ENCODE measurements at places on chromosomes 7 and 10.

DNA sequence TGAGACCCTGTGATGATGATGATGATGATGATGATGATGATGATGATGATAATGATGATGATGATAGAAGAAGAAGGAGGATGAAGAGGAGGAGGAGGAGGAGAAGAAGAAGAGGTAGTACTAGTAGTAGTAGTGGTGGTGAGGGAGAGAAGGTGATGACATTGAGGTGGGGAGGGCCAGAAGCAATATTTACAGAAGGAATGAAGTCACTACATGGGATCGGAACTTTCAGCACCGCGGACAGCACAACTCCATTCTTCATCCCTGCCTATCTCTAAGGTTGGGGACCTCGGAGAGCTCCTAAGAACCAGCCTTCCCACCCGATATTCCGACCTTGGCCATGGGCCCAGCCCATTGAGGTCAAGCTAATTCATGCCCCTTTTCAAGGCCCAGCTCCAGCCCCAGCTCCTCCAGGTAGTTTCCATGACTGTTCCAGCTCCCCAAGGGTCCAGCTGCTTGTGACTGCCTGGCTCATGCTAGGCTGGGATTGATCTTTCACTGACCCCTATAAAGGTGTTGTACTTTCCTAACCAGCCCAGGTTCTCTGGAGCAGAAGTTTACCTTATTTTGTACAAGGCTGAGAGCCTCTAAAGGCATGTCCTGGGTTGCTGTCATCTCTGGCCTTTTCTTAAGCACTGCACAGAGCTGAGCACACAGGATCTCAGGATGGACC lies 10.3 kb downstream of the CRHR2 start:
- no peak for DNase-seq

DNA sequence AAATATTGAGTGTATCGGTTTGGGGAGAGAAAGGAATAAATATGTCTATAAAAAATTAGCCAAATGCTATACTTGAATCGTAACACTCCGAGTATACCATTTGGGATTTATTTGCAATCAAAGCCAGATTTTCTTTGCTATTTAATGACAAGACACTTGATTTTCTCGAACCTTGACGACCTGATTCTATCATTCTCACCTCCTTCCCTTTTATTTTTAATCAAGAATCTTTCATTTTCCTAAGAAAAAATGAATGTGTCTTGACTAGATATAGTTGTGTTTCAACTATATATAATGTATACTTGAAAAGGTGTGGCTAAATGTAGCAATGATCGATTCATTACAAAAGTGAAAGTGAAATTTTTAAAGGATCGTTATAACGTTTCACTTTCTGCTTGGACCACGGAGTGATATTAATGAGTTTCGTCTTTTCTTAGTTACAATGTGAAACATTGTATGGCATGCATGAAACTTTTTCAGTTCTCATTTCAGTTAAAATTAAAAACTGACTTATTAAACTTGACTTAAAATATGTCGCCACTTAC lies 562 bp downstream of the NUB1 start:
- no peak for DNase-seq

GRCh38 chr10:120477743-120478141 lies 20.7 kb downstream of the PLPP4 start:
- no peak for DNase-seq

DNA sequence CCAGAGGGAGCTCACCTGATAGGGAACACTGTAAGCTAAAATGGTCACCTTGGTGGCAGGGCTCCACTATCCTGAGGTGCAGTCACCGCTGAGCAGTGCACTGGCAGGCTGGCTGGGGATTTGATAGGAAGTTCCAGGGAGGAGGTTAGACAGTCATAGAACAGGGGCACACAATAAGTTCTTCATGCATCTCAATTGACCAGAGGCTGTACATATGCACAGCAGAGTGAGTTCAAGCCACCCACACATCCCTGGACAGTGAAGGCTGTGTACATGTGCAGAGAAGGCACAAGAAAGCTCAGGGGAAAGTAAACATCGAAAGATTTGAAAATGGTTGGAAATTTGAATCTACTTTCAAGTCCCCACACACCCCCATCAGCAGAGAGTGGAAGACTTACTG lies 13.9 kb downstream of the PRTFDC1 start:
- no peak for DNase-seq

DNA sequence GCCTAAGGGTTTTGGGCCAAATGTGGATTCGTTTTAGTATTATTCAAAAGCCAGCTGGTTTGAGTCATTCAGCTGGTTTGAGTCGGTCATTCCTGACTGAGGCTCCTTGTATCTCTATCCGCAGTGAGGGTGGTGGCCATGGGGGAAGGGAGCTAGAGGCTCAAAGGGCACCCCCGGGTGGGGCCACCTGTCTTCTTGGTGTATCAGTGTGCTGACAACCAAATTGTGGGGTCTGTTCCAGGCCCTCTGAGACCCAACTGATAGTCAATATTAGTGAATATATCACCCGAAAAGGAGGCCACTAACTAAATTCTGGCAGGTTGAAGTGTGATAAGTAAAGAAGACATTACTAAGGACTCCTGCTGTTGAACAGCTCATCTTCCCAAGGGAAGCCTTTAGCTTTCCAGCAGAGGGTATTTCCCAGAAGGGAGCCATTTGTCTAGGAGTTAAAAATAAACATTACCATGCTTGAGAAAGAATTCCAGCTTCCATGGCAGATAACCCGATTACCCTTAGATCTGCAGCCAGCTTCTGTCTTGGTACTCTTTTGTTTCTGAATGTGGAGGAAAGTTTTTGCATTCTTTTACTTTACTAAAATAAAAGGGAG lies 29.9 kb upstream of the DDX50 start:
- peak; percentile 51 for DNase-seq

GRCh38 chr10:73228247-73228646 lies 18.8 kb downstream of the DNAJC9 start:
- no peak for DNase-seq

DNA sequence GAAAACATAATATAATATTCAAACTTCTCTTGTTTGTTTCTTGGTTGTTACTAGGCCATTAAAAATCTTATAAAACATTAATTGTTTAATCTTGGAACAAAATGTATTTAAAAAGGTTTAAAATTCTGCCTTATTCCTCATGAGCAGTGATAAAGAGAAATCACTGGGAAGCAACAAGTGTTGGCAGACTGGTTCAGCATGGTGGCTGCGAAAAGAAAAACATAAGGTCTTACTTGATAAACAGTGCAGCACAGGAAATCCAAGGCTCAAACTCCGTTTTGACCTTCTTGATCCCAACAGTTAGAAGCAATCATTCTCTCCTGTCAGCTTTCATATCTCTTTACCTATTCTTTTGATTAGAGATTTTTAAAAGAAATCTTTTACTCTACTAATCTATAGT lies 530.8 kb downstream of the CNTNAP2 start:
- no peak for DNase-seq

DNA sequence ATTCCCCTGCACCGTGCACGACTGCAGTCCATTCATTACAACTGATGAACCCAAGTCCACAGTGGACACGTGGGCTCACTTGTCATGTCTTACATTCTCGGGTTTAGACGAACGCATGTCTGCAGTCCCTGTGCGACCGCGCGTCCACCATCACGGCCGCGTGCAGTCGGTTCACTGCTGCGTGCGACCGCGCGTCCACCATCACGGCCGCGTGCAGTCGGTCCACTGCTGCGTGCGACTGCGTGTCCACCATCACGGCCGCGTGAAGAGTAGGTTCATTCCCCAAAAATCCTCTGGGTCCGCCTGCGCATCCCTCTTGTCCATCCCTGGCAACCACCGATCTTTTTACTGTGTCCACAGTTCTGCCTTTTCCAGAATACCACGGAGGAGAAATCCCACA lies 100.5 kb downstream of the MAD1L1 start:
- DNase-seq: no peak

DNA sequence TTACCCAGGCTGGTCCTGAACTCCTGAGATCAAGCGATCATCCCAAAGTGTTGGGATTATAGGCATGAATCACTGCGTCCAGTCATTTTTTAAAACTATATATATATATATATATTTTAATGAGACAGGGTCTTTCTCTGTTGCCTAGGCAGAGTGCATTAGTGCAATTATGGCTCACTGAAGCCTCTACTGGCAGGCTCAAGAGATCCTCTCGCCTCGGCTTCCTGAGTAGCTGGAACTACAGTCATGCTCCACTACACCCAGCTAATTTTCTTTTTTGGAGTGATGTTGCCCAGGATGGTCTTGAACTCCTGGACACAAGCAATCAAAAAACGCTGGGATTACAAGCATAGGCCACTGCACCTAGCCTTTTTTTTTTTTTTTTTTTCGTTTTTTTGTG lies 55.3 kb upstream of the KAT6B start:
- DNase-seq: no peak

DNA sequence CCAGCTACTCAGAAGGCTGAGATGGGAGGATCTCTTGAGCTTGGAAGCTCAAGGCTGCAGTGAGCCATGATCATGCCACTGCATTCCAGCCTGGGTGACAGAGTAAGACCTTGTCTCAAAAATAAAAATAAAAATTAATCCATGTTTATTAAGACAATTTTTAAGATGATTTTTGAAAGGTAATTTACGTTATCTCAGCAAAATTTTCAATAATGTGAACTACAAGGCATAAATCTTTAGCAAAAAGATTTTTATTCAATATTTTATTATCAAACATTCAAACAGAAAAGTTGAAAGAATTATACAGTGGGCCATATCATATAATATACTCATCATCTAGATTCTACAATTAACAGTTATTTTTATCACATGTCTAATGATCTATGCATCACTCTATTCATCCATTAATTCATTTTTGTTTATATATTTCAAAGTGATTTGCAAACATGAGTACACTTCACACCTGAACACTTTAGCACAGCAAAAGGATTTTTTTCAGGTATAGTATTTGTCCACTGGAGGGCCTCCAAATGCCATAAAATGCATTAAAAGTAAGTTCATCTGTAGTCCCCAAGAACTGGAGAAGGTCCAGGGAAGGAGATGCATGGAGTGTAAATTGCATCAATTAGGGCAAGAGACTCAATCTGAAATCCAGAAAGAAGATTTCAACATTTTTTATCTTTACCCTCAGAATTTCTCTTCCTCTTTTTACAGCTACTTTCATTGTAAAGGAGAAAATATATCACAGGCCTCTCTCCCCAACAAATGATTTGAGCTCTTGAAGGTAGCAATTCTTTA lies 38.6 kb upstream of the RSBN1L start:
- DNase-seq: peak; percentile 69

DNA sequence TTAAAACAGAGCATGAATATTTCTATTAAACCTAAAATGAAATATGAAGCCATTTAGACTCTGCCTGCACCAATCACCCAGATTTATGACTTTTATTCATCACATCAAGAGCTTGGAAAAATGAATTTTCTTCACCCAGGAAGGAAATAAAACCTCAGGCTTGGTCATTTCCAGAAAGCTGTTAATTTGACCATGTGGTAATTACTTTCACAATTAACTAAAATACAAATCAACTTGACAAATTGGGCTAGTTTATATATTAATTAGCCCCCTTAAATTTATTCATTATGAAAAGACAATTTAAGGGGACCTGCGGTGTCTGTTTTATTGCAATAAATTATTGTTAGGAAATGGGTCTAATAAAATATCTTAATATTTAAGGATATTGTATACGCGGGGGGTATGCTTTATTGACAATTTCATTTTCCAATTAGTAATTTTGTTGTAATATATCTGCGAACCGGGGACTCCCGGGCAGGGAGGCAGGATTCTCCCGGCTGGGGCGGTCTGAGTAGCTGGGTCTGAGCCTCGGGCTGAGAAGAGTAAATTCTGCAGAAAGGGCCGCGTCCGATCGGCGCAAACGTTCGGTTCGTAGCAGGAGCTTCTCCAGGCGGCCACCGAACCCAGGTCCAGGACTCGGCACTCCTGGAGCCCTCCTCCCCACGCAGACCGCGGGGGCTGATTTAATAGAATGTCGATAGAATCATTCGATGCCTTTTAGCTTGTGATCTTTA lies 9.4 kb upstream of the MNX1 start:
- no peak for DNase-seq

GRCh38 chr7:148304083-148304335 lies 286.6 kb upstream of the C7orf33 start:
- no peak for DNase-seq

- DNase-seq: no peak
Observed at GRCh38 chr7:17239683-17240521, 58.5 kb upstream of the AHR start.
